SW480 (cell line): ENCODE measurements at places on chromosomes 4 and X.

- no peak for DNase-seq
Observed at GRCh38 chr4:2886161-2886560, 42.5 kb downstream of the ADD1 start.

DNA sequence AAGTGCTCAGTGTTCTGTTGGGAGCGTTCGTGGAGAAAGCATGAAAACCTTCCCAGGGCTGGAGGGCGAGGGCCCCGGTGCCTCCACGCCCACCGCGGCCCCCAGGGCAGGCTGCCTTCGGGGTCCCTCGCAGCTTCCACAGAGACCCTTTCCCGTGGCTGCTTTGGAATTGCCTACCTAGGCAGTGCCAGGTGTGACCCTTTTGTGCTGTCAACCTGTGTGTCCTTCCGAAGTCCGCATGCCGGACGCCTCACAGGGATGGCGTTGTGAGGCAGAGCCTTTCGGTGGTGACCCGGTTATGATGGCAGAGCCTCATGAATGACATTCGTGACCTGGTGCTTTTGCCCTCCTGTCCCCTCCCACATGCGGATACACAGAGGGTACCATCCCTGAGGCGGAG, 17.4 kb downstream of the TMEM175 start:
- DNase-seq = no peak

GRCh38 chr4:41609851-41610250, 71.9 kb downstream of the LIMCH1 start:
- DNase-seq = no peak

DNA sequence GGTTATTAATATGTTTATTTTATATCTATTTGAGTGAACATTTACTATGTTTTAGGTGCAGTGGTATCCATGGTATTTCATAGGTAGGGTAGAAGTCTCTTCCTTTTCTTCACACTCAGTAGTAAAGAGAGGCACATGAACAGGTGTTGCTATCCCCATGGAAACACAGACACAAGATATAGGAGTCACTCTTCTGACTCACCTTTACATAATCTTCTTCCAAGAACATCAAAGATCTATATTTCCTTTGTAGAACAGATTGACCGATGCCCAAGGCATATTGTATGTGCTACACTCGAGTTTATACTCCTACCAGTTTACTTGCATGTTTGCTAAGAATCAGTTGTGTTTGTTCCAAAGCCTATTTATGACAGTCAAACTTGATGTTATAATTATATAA, 1997.4 kb downstream of the C4orf33 start:
- no peak for DNase-seq
